ENCODE measurements at places on chromosomes 1 and 21.
A peak's percentile ranks its signal among the peaks of the same experiment; 100 is the strongest.

DNA sequence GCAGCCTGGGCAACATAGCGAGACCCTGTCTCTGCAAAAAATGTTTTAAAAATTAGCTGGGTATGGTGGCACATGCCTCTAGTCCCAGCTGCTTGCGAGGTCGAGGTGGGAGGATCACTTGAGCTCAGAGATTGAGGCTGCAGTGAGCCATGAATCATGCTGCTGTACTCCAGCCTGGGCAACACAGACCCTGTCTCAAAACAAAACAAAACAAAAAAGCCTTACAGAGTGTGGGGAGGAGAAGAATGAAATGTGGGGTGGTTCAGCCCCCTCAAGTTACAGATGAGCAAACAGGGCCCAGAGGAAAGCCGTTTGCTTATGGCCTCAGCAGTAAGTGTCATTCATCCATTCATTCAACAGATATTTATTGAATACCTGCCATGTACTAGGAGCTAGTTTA is 40.7 kb downstream of the RPS6KA1 start:
- DNase-seq: no peak

DNA sequence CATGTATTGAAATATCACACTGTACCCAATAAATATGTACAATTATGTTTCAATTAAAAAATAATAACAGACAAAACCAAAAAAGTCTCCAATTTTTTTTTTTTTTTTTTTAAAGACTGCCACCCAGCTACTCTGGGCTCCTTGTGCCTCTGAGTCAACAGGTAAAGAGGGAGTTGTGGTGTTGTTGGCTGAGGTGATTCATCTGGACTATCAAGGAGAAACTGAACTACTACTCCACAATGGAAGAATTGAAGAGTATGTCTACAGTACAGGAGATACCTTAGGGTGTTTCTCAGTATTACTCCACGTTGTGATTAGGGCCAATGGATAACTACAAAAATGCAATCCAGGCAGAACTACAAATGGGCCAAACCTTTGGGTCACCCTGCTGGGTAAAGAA is 67.9 kb downstream of the SCMH1 start:
- no peak for DNase-seq

- no peak for DNase-seq
Measured at GRCh38 chr1:67724928-67725560, 40.0 kb downstream of the GADD45A start.

DNA sequence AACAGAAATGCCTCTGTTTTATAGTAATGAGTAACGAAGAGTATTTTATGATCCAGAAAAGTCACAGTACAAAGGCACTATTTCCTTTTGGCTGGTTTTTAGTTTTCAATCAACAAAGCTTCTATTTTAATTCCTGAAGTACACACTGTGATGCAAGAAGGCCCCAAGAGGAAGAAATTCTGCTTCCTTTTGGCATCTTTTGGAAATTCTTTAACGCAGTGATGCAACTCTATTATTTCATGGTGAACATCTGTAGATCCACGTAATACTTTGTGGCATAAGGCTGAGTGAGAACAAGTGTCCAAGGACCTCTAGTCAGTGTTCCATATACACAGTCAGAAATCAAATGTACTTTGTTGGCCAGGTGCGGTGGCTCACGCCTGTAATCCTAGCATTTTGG is 137.5 kb downstream of the TGFB2 start:
- DNase-seq: no peak

DNA sequence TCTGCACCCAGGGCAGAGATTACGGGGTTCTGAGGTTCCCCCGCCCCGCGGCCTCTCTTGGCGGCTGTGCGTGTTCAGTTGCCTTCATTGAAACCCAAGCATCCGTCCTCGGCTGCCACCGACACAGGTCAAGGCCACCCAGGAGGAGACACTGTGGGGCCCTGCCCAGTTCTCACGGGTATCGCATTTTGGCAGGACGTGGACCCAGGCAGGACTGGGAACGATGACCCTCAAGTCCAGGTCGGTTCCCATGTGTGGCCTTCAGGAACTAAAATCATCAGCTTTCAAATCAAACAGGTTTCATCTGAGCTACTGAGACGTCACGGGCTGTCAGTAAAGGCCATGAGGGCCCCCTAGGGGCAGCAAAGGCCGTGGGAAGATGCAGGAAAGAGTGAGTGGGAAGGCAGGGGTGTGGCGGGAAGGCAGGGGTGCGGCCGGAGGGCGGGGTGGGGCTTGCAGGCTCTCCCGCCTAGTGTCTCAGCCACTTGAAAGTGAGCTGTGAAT is 7.0 kb upstream of the C1orf174 start:
- DNase-seq: peak; percentile 11

GRCh38 chr1:21242846-21243245 is 47.4 kb downstream of the ECE1 start:
- no peak for DNase-seq

GRCh38 chr1:37634244-37634991 is at the start of gene RSPO1:
Gene RSPO1, minus strand, starts transcription at chr1:37634892. Its CDS starts 5,231 bp downstream, at chr1:37629661.
- DNase-seq: no peak

DNA sequence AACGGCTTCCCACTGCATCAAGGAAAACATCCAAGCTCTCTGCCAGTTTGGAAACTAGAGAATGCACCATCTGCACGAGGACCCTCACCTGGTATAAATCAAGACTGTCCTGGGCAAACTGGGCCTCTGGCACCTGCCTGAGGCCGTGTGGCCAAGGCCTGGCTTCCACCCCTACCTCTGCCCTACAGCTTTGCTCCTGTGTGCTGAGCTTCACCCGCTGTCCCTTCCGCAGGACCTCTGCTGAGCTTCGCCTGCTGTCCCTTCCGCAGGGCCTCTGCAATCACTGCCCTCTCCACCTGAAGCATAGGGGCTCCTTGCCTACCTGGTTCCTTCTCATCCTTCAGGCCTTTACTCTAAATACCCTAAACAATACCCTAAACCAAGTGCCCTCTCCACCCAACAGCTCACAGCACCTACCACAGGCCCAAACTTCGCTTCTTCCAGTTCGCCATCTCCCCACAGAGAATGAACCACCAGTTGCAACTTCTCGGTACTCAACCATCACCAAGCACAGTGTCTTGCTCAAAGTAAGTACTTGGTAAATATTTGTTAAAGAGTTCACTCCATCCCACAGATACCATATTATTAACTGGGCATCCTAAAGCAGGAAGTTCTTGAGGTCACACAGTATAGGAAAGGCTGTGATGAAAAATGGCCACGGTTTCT is 18.4 kb downstream of the GNB1 start:
- no peak for DNase-seq

DNA sequence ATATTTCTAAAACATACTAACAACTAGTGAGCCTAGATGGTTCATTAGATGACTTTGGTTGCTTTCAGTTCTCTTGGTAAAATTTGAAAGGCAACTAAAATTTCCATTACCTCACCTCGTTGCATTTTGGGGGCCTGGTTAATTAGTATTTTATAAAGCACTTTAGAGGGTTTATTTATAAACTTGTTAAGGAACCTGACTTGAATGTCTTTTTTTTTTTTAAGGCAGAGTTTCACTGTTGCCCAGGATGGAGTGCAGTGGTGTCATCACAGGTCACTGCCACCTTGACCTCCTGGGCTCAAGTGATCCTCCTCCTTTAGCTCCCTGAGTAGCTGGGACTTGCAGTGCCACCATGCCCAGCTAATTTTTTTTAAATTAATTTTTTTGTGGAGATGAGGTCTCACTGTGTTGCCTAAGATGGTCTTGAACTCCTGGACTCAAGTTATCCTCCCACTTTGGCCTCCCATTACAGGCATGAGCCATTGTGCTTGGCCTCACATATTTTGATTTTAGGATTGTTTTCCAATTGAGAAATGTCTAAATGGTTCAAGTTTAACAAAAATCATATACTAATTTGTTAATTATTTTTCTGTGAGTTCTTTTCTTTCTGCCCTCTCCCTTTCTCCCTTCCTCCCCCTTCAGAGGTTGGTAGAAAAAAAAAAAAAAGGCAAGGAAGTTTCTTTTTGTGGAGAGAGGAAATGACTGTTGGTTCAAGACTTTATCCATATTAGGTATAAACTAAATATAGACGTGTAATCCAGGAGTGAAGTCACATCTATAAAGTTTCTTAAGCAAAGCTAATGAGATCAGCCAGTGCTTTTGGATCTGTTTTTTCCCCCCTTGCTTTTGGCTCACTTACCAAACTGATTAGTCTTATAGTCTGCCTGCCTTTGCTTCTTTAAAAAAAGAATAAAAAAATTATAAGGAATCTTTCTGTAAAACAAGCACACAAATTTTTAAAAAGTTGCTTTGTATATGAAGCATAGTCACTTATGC is 24.7 kb downstream of the CLIC4 start:
- DNase-seq: no peak

GRCh38 chr1:199907361-199907760 is 120.1 kb upstream of the NR5A2 start:
- DNase-seq: no peak

GRCh38 chr1:9628541-9629444 is 22.7 kb upstream of the PIK3CD start:
- peak; percentile 38 for DNase-seq

DNA sequence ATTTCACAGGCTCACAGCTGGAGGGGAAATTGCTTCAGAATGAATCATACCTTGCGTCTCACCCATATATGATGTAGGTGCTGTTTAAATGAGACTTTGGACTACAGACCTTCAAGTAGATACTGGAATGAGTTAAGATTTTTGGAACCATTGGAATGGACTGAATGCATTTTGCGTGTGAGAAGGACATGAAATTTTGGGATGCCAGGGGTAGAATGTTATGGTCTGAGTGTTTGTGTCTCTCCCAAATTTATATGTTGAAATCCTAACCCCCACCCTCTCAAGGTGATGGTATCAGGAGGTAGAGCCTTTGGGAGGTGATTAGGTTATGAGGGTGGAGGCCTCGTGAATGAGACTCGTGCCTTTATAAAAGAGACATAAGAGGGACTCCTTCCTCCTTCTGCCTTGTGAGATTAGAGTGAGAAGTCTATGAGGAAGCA is 41.4 kb downstream of the KCNK1 start:
- DNase-seq: no peak

GRCh38 chr1:161482610-161483009 is 22.6 kb upstream of the FCGR2A start:
- no peak for DNase-seq

Data from stimulated activated CD8-positive, alpha-beta memory T cell treated with anti-CD3 and anti-CD28 coated beads, Interleukin-7, amount 100 ng/mL, for 24 hours (primary cell).